Immature natural killer cell (primary cell): ENCODE measurements at places on chromosomes 2 and 18.

- DNase-seq = no peak
Observed at GRCh38 chr2:26740346-26740745, 23.7 kb upstream of the SLC35F6 start.

DNA sequence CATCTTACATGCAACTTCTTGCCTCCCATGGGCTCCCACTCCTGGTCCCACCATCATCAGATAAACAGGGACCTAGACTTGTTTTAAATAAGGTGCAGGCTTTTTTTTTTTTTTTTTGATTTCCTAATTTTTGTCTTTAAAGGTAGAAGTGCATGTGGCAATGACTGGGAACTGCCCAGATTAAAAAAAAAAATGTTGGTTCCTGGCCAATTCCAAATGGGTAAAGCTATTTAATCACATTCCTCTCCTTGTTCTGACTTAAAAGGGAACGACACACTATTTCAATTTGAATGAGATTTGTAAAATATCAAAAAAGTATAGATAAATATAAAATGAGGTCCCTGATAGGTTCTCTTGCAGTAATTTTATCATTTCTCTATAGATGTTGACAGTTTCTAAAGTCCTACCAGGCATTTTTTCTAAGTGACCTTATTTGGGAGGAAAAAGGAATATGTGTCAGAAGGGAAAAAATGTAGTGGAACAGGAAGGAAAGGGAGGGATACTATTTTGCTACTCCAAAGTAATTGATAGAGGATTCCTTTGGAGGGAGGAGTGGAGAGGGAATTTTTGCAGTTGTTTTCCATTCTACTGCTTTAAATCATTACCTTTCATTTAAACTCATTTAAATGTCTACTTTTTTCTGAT, 43.3 kb downstream of the DDX1 start:
- no peak for DNase-seq

GRCh38 chr2:223199531-223200515, 147.8 kb downstream of the KCNE4 start:
- no peak for DNase-seq

GRCh38 chr18:58941426-58942099, 76.9 kb downstream of the ZNF532 start:
- DNase-seq = no peak

GRCh38 chr18:13620206-13620672, 106.1 kb downstream of the FAM210A start:
- no peak for DNase-seq

- DNase-seq = no peak
Observed at GRCh38 chr2:38093527-38094165, 17.7 kb upstream of the CYP1B1 start.

DNA sequence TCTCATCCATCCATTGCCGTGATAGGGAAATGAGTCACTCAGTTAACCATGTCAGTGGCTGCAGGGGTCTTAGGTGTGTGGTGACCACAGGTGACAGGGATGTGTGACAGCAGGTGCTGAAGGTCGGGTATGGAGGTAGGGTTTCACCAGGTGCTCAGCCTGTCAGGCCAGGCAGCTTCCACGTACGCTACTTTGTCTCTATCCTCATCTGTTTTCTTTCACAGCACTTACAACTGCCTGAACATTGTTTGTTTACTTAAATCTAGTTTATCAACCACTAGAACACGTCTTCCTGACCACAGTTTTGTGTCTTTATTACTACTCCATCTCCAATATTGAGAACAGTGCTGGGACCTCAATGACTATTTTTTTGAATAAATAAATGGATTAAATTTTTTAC, 11.4 kb upstream of the UXS1 start:
- no peak for DNase-seq

DNA sequence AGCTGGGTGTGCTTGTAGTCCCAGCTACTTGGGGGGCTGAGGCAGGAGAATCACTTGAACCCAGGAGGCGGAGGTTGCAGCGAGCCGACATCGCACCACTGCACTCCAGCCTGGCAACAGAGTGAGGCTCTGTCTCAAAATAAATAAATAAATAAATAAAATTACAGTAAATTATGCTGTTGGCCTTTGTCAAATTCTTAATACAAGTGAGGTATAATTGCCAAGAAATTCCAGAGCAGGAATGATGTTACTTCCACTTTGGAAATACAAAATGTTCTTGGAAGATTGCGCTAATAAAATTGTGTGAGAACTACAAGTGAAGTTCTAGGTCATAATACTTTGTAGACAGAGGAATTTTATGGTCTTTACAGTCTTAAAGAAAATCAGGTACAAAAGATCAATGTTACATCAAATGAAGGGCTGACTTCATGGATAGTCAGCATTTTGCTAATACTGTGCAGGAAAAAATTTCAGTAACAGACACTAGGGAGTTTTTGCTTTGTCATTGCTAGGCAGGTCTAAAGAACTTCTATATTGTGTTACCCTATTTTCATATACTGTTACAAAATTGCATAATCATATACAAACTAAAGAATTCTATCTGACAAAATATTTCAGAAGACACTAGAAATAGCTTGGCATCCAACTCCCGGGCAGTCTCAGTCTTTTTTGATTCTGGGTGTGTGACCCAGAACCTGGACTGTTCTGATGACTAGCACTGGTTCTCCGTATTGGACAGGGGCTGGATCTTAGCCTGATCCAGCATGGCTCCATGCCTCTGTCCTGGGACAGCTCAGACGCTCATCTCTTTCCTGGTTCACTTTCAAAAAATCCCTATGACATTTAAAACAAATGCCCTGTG, 76.0 kb upstream of the STK17B start:
- no peak for DNase-seq

DNA sequence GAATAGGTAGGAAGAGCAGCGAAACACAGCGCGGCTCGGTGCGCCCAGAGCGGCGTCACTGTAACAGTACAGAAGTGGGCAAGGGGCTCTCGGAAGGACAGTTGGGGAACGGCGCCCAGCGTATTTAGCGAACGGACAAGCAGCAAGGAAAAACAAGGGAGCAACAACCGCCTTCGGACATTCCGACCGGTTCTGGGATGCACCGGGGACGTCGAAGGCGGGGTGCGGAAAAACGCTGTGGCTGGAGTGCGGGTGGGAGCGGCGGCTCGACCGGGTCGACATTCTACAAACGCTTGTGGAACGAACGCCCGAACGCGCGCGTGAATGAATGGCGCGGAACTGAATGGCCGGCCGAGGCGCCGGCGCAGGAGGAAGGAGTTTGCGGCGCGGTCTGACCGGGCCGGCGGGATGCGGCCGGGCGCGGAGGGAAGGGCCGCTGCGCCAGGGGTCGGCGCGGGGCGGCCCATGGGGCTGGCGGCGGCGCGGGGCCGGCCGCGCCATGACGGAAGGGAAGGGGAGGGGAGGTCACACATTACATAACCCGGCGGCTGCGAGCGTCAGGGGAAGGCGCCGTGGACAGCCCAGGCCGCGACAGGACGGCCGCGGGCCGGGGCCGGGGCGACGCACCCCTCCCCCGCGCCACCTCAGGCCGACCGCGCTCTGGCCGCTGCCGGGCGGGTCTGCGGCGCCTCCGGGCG, 605 bp downstream of the REV1 start:
- DNase-seq = peak; percentile 71

DNA sequence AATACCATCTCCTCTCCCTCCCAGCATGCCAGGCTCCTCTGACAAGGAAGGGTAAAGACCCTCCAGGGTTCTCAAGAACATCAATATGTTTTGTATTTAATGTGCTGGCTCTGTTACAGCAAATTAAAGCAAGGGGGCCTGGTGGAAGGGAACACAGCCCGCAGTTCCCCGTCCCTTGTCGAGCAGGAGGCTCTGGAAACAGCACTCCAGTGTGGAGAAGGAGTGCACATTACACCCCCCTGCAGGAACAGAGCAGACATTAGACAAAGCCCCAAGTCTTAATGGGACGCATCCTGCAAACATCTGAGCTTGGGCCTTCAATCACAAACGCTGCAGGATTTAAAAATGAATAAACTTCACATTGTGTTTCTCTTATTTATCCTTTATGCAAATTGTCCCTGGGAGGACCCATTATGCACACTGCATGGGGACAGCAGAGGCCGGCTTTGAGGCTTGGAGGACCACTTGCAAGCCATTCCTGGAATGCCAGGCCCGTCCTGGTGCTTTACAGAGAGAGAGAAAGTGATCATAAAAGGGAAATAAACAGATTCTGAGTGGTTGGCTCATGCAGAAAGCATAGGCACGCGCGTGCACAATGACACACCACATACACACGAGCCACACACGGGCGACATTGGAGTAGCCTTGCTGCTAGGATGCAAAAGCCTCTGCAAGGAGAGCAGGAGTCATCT, 328.7 kb downstream of the SMAD2 start:
- no peak for DNase-seq

DNA sequence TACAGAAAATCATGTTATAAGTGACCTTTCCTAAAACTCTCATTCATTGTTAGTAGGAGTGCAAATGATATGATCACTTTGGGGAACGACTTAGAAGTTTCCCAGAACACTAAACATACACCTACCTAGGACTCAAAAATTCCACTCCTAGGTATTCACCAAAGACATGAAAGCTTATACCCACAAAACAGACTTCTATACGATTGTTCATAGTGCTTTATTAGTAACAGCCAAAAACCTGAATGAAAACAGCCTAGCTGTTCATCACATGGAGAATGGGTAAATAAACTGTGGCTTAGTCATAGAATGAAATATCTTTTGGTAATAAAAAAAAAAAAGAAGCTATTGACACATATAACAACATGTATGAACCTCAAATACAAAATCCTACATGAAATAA, 8.8 kb downstream of the NOL10 start:
- no peak for DNase-seq

- DNase-seq = no peak
Observed at GRCh38 chr2:150528861-150529801, 41.7 kb upstream of the RND3 start.

DNA sequence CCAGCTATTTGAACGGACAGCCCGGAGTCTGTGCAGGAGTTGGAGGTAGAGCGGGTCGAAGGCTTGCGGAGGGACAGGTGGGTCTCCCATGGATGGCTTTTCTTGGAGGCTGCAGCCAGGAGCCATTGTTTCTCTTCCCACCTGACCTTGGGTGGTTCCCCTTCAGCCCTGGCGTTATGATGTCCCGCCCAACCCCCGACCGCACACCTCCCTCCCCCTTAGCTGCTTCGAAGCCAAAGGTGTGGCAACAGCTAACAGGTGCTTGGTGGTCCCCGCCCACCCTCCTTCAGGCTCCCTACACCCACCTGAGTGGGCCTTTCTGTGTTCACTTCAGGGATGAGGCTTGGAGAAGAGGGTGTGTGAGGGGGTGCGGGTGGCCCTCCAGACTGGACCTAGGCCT, 62.7 kb downstream of the HPCAL1 start:
- DNase-seq = no peak

- no peak for DNase-seq
Observed at GRCh38 chr2:68765739-68766375, 31.2 kb downstream of the ARHGAP25 start.

DNA sequence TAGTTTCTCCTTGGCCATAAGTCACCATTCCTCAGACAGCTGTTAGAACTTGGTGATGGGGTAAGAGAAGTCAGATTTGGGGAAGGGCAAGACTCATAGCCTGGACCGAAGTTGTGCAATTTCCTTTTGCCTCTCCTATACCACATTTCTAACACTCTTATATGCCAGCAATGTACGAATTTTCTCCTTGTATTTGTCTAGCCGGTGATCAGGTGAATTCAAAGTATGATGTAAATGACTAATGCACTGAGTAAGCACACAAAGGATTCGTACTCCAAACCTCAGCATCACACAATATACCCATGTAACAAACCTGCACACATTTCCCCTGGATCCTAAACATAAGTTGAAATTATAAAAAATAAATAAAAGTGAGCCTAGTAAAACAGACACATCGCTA, 1143.5 kb upstream of the CELF4 start:
- no peak for DNase-seq
